Mesenchymal stem cell (in vitro differentiated cells and primary cell): ENCODE measurements at places on chromosomes 5 and 9.
A peak's percentile ranks its signal among the peaks of the same experiment; 100 is the strongest.

DNA sequence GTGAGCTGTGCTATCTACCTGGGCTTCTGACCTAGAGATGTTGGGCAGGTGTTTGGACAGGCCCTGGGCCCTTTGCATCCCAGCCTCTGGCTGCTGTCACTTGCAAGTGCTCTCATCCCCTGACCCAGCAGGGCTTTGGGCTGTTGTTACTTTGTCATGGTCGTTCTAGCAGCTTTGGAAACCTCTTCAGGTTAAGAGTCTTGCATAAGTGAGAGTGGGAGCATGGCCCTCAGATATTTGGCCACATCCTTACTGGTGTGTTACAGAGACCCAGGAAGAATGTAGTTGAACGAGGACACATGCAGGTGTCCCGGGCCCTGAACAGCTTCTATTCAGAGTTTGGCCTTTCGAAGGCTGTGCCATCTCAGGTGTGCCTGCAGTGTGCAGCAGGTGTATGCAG, 4.5 kb downstream of the TENT4A start:
- H3K4me1 ChIP-seq, result peaks cover 32% of the 10 kb centered on the region
- no peak overlapping the region for H3K4me3 ChIP-seq
- no peak for DNase-seq
- H3K36me3 ChIP-seq, result no peaks in the 10 kb centered on the region
- H3K27me3 ChIP-seq, result no peaks in the 10 kb centered on the region

- H3K27me3 ChIP-seq, result no peaks in the 10 kb centered on the region
- peaks cover 12% of the 10 kb centered on the region for H3K36me3 ChIP-seq
- peak overlapping the region; percentile 90 for H3K27ac ChIP-seq
- peak; percentile 84 for DNase-seq
- H3K4me1 ChIP-seq, result peaks cover 11% of the 10 kb centered on the region
Observed at GRCh38 chr5:138900281-138900965, 25.3 kb upstream of the LRRTM2 start.

GRCh38 chr5:143980506-143980905, 168.5 kb downstream of the HMHB1 start:
- H3K36me3 ChIP-seq, result no peaks in the 10 kb centered on the region
- no peak for DNase-seq
- no peak overlapping the region for H3K27ac ChIP-seq
- no peaks in the 10 kb centered on the region for H3K4me1 ChIP-seq
- H3K4me3 ChIP-seq, result no peak overlapping the region

- no peaks in the 10 kb centered on the region for H3K27me3 ChIP-seq
- H3K4me1 ChIP-seq, result peaks cover 4% of the 10 kb centered on the region
- DNase-seq, result no peak
- H3K4me3 ChIP-seq, result no peak overlapping the region
- H3K27ac ChIP-seq, result peak overlapping the region; percentile 98
Observed at GRCh38 chr9:112013266-112013665, 116.7 kb downstream of the UGCG start.

- no peak overlapping the region for H3K4me3 ChIP-seq
- DNase-seq, result peak; percentile 90
- no peaks in the 10 kb centered on the region for H3K36me3 ChIP-seq
- no peaks in the 10 kb centered on the region for H3K4me1 ChIP-seq
- H3K27ac ChIP-seq, result peak overlapping the region; percentile 31
Observed at GRCh38 chr5:94793816-94794198, 175.3 kb downstream of the SLF1 start.

DNA sequence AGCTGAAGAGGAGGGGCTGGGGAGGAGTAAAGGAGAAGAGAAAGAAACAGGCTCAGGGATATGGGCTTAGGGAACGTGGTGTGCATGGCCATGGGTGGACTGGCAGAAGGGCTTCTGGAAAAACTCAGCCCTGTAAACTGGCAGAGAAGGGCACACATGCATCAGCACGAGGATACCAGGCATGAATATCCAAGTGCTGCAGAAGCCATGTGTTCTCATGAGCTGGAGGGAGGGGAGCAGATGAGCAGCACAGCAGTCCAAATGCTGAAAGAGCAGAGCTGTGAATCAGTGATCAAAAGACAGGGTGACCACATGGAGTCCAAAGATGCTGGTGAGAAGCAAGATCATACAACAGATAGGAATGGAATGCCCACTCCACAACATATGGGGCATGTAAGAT, 72.3 kb downstream of the SEMA5A start:
- no peak overlapping the region for H3K4me3 ChIP-seq
- DNase-seq, result no peak
- no peak overlapping the region for H3K27ac ChIP-seq
- H3K4me1 ChIP-seq, result peaks cover 5% of the 10 kb centered on the region
- H3K27me3 ChIP-seq, result no peaks in the 10 kb centered on the region

DNA sequence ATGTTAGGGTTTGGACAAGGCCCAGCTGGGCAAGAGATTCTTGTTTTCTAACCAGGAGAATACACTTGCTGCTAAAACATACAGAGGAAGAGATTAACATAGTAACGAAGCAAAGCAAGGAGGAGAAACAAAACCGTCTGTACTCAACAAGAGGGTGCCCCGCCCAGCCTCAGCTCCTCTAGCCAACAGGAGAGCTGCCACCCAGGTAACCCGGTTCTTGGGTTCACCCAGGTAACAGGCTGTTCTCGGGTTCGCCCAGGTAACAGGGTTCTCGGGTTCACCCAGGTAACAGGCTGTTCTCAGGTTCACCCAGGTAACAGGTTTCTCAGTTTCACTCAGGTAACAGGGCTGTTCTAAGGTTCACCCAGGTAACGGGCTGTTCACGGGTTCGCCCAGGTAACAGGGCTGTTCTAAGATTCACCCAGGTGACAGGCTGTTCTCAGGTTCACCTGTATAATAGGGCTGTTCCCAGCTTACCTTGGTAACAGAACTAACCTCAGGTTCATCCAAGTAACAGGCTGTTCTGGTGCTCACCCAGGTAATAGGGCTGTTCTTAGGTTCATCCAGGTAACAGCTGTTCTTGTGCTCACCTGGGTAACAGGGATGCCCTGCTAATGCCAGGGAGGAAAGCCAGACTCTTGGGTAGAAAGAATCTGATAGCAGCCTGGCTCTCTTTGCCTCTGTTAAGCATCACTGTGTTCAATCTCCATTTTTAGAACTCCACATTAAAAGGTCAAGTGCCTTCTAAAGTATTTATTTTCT, 271.6 kb downstream of the SYK start:
- peaks cover 22% of the 10 kb centered on the region for H3K4me1 ChIP-seq
- DNase-seq, result no peak
- no peaks in the 10 kb centered on the region for H3K36me3 ChIP-seq

DNA sequence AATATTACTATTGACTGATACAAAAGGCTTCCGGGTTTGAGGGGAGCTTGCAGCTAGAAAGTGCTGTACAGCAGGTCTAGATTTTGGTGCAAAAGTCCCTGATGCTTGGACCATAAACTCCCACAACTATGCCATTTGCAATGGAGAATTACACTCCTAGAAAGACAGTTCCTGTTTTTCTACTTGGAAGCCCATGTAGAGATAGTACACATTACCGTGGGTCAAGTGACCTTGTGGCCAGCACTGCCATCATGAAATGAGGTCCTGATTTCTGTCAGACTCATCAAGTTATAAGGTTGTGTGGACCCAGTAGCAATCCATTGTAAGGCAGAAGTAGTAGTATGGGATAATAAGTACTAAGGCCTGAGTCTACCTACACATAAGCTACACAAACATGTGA, 42.8 kb upstream of the TNFSF8 start:
- no peaks in the 10 kb centered on the region for H3K27me3 ChIP-seq
- H3K4me1 ChIP-seq, result no peaks in the 10 kb centered on the region
- no peaks in the 10 kb centered on the region for H3K36me3 ChIP-seq
- no peak for DNase-seq
- no peak overlapping the region for H3K4me3 ChIP-seq

GRCh38 chr5:171984748-171985419, 21.6 kb downstream of the FBXW11 start:
- H3K27me3 ChIP-seq, result no peaks in the 10 kb centered on the region
- no peak overlapping the region for H3K27ac ChIP-seq
- peaks cover 2% of the 10 kb centered on the region for H3K4me1 ChIP-seq
- peak; percentile 84 for DNase-seq
- H3K36me3 ChIP-seq, result peaks cover 12% of the 10 kb centered on the region
- H3K4me3 ChIP-seq, result no peak overlapping the region

GRCh38 chr5:133229931-133230664, 178.3 kb downstream of the HSPA4 start:
- DNase-seq, result no peak
- H3K4me3 ChIP-seq, result no peak overlapping the region
- H3K4me1 ChIP-seq, result peaks cover 2% of the 10 kb centered on the region
- H3K27me3 ChIP-seq, result peaks cover 8% of the 10 kb centered on the region

- no peak overlapping the region for H3K27ac ChIP-seq
- no peak overlapping the region for H3K4me3 ChIP-seq
- no peaks in the 10 kb centered on the region for H3K36me3 ChIP-seq
- no peaks in the 10 kb centered on the region for H3K4me1 ChIP-seq
Observed at GRCh38 chr5:171797543-171797942, 11.9 kb downstream of the SMIM23 start.

DNA sequence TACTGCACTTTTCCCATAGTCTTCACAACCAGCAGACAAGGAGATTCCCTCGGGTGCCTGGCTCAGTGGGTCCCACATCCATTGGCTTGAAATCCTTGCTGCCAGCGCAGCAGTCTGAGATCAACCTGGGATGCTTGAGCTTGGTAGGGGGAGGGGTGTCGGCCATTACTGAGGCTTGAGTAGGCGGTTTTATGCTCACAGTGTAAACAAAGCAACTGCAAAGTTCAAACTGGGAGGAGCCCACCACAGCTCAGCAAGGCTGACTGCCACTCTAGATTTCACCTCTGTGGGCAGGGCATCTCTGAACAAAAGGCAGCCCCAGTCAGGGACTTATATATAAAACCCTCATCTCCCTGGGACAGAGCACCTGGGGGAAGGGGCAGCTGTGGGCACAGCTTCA, 512.3 kb upstream of the MPDZ start:
- H3K4me3 ChIP-seq, result no peak overlapping the region
- no peak overlapping the region for H3K27ac ChIP-seq
- no peak for DNase-seq
- no peaks in the 10 kb centered on the region for H3K27me3 ChIP-seq

DNA sequence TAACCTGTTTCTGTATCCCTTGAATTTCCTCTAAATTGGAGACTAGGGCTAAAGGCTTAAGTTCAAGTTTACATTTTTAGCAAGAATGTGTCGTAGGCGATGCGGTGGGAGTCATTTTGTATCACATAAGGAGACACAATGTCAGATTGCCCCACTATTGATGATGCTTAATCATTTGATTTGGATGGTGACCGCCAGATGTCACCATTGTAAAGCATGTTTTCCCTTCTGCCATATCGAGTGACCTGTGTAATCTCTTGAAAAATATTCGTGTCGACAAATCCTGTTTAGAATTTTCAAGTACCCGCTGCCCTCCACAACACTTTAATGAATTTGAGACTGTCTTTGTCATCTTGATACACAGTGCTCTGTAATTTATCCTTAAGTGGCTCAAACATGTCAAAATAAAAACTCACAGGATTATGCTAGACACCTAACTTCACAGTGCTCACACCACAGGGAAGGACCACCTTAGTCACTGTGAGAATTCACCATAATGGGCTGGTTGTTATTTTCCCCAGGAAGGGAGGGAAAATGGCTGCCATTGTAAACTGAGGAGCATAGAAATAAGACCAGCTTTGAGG, 34.5 kb upstream of the SLC46A2 start:
- H3K36me3 ChIP-seq, result no peaks in the 10 kb centered on the region
- no peak overlapping the region for H3K4me3 ChIP-seq
- peak; percentile 24 for DNase-seq
- H3K4me1 ChIP-seq, result no peaks in the 10 kb centered on the region

- H3K4me1 ChIP-seq, result no peaks in the 10 kb centered on the region
- no peaks in the 10 kb centered on the region for H3K27me3 ChIP-seq
- H3K4me3 ChIP-seq, result no peak overlapping the region
- no peak for DNase-seq
- no peaks in the 10 kb centered on the region for H3K36me3 ChIP-seq
Observed at GRCh38 chr5:11525020-11525419, 379.2 kb downstream of the CTNND2 start.

GRCh38 chr5:88183255-88183654, 85.4 kb downstream of the TMEM161B start:
- no peak overlapping the region for H3K27ac ChIP-seq
- no peaks in the 10 kb centered on the region for H3K4me1 ChIP-seq
- no peaks in the 10 kb centered on the region for H3K27me3 ChIP-seq
- DNase-seq, result no peak
- H3K4me3 ChIP-seq, result no peak overlapping the region
- no peaks in the 10 kb centered on the region for H3K36me3 ChIP-seq

- H3K36me3 ChIP-seq, result no peaks in the 10 kb centered on the region
- DNase-seq, result no peak
- no peak overlapping the region for H3K4me3 ChIP-seq
- H3K4me1 ChIP-seq, result peaks cover 10% of the 10 kb centered on the region
- H3K27ac ChIP-seq, result no peak overlapping the region
Observed at GRCh38 chr9:33184963-33185362, 17.8 kb upstream of the B4GALT1 start.
